Stimulated activated CD4-positive, alpha-beta T cell treated with anti-CD3 and anti-CD28 coated beads, Interleukin-4, amount 100 ng/mL, for 24 hours (primary cell): ENCODE measurements at places on chromosomes 16 and 17.

DNA sequence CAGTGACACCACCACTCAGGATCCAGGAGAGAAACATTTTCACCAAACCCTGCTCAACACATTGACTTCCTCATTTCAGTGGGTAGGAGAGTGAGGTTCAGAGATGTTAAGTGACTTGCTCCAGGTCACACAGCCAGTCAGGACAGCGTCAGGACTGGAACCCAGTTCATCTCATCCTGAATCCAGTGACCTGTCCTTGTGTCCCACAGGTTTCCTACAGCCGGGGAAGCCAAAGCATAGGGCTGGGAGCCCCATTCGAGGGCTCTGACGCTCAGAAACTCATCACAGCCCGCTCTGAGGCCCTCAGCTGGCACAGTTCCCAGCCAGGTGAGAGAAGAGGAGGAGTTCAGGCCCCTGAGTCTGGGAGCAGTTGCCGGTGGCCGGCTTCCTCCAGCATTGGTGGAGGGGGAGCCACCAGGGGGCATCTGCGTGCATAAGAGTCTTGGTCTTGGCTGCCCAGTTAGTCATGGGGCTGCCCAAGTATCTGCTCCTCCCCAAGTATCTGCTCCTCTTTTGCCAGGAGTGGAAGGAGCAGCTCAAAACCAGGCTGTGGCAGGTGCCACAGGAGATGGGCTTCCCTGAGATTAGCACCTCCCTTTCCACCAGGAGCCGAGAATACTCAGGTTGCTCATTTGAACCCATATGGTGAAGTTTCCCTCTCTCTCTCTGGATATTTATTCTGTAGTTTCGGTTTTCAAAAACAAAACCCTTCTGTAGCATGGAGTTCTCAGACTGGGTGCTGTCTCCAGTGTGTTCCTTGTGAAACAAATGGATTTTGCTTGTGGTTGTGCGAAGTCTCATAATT, 56.0 kb downstream of the TNFRSF13B start:
- DNase-seq: no peak

DNA sequence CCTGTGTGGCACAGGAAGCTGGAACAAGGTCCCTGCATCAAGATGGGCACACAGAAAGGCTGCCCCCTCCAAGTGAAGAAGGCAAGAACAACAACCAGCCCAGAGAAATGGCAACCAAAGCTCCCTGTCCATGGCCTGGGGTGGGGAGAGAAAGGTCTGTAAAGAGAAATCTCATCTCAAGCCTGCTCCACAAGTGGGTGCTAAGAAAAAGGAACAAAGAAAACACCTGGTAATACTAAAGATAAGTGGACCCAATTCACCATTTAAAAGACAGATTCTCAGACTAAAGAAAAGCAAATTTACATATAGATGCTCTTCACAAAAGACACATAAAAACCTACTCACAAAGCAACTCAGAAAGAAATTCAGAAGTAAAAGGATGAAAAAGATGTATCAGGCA, 107.4 kb downstream of the PARN start:
- no peak for DNase-seq

GRCh38 chr17:73022694-73023093, 69.8 kb downstream of the SLC39A11 start:
- no peak for DNase-seq

GRCh38 chr17:21209511-21210175, 4.3 kb downstream of the TMEM11 start:
- no peak for DNase-seq
